Stimulated activated CD4-positive, alpha-beta T cell treated with anti-CD3 and anti-CD28 coated beads, Interleukin-15, amount 100 ng/mL, for 48 hours (primary cell): ENCODE measurements at places on chromosomes 16 and 17.

DNA sequence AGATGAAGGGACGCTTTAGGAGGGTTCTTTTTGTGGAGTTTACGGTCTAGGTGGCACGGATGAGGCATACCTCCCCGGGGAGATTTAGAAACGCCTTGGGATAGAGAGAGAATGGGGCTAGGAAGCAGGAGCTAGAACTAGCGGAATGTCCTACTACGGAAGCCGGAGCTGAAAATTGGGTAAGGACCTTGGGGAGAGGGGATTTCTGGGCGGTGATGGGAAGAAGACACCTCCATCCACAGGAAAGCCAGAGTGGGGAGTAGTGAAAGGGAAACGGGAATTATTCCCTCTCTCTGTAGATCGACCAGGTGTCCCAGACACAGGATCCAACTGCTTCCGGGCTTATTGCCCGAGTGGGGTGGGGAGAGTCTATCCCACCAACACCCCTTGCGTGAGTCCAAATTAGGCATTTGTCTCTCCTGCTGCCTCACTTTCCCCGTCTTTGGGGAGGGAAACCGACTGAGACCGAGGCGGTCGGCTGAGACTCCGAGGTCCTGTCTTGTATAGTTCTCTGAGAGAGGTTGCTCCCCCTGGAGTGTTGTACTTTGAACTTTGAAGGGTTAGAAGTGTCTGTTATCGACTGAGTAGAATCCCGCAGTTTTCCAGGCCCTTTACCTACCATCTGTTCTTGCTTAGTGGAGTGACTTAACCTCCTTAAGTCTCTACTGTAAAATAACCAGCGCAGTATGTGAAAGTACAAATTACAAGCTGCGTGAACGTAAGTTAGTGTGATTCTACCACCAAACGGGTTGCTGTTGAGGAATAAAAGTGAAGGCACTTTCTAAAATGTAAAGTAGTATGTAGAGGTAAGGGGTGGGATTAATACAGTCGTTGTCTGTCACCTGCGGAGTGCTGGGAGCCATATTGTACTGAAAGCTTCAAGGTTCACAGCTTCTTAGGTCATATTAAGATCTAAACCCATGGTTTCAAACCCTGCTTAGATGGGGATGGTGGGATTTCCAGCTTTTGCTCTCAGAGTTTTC lies 1.0 kb downstream of the RSPRY1 start:
- DNase-seq: no peak

- DNase-seq: no peak
These were observed at the start of gene ALOX15B for GRCh38 chr17:8038954-8039610. TSS of gene ALOX15B (plus strand) at chr17:8039059. CDS start at chr17:8039156, 97 bp downstream.

GRCh38 chr16:68960910-68961309 lies 117.6 kb downstream of the TANGO6 start:
- DNase-seq: no peak

GRCh38 chr17:73064084-73064938 lies 28.2 kb downstream of the SLC39A11 start:
- no peak for DNase-seq

DNA sequence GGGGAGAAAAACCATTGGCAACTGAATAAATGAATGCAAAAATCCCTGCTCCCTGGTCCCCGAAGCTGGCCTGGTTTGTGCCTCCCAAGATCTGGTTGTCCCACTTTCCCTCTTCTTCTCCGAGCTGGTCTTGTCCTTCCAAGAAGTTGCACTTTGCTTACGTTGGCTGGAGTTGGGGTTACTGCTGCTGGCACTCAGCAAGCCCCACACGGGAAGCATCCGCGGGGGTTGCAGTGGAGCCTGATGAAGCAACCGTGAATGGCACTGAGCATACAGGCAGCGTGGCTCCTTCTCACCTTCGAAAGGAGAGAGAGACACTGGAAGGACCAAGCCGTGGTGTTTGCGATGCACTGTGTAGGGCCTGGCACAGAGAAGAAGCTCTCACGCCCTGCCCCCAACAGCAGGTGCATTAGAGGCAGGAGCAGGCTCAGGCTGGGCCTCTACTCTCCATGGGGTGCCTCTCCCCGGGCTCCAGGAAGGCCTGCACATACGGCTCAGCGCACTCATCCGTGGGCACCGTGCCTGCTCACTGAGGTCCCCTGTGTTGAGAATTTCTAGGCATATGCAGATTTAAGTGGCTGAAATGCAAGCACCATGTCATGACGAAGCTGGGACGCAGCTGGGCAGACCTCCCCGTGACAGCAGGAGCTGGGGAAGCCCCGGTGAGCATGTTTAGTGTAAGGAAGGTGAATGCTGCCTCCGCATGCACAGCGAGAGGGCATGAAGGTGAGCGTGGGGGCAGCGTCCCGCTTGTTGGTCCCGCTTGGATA lies 12.1 kb downstream of the CA5A start:
- DNase-seq: no peak

- no peak for DNase-seq
These were observed 6.6 kb downstream of the NHERF2 start for GRCh38 chr16:2033057-2033908.

- no peak for DNase-seq
These were observed 4.2 kb upstream of the RDM1 start for GRCh38 chr17:35934760-35935159.

DNA sequence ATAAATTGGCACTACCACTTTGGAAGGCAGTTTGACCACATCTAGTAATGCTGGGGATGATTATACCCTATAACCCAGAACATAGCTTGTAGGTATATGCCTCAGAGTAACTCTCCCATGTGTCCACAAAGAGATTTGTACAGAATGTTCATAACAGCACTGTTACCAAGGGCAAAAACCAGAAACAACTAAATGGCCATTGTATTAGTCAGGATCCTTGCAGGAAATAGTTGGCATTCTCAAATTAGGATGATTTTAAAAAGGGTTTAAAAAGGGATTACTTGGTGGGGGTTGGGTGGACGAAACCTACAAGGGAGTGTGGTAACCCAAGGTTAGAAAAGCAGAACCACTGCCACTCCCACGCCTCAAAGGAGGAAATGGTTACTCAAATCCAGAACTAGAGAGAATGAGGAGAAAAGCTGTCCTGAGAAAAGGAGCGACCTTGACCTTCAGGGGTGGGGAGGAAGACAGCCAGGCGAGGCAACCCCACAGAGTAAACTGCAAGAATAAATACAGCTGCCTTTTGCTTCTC lies 2.1 kb downstream of the CPPED1 start:
- no peak for DNase-seq

- peak; percentile 85 for DNase-seq
These were observed 20.6 kb upstream of the SNTB2 start for GRCh38 chr16:69166221-69166833.

- no peak for DNase-seq
These were observed at the start of gene GAST for GRCh38 chr17:41711669-41712400. TSS of gene GAST (plus strand) at chr17:41712331. CDS start at chr17:41715437, 3,106 bp downstream.

GRCh38 chr17:20896153-20896649 lies 146.6 kb downstream of the USP22 start:
- peak; percentile 28 for DNase-seq

DNA sequence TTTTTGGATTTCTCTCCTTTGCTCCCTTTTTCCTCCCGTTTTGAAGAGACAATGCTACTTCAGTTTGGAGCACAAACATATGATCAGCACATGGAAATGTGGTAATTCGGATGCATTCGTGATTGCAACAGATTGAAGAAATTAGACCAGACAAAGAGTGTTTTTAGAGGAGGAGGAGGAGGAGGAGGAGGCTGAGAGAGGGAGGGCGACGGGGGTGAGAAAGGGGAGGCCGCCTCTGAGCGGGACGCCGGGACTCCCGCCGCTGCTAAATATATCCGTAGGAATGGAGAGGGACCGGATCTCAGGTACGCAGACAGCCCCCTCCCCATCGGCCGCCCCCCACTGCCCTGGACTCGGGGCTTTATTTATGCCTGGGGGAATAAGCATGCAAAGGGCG lies 179.3 kb downstream of the SEC14L1 start:
- no peak for DNase-seq

DNA sequence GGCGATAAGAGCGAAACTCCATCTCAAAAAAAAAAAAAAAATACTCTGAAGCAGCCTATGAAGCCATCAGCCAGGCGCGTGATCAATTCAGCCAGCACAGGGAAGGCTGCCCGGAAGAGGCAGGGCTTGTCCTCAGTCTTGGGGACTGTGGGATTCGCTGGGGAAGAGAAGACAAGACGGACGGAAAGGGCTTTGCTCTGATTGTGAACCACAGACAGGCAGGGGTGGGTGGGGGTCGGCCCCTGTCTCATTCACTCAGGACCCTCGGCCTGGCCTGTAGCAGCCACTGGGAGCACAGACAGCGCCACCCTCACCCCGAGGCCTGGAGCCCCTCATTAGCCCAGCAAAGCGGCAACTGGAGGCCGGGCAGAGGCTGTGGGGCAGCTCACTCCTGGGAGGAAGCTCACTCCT lies 37.2 kb downstream of the ABR start:
- DNase-seq: no peak

- DNase-seq: no peak
These were observed 213.9 kb downstream of the MRTFB start for GRCh38 chr16:14284930-14285512.

DNA sequence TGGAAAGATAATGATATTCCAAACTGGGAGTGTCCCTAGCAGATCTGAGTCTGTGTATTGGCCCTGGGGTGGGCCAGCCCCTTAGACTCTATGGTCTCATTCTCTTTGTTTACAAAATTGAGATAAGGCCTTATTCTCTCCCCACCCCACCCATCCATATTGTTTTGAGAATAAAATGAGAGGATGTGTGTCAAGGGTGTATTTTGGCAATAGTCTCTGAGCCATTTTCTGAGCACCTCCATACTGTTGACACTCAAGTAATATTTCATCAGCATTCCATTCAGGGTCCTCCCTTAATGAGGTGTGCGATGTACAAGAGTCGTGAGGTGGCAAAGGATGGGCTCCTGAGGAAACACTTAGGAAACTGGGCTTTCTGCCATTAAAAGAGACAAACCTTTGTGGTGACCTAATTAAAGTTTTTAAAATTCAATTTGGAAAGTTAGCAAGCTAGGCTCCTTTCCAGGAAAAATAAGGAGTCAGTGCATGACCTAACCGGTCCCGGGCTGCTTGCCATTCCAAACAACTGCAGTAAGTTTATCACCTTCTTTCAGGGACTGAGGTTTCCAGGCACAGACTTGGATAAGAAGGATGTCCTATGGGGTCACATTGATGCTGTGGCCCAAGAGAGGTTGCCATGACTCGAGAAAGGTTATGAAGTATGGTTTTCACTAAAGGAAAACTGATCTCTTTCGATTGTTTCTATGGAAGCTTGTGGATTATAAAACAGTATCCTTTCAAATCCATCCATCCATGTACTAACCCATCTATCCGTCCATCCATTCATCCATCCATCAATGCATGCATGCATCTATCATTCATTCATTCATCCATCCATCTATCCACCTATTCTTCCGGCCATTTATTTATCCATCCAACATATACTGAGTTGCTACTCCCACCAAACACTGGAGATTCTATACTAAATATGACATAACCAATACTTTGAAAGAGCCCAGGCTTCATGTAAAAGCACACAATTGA lies 443.3 kb downstream of the UTP18 start:
- DNase-seq: no peak

- DNase-seq: no peak
These were observed 7.5 kb downstream of the CD7 start for GRCh38 chr17:82309656-82310570.

- no peak for DNase-seq
These were observed 22.9 kb downstream of the C1QTNF1 start for GRCh38 chr17:79046916-79047280.

- no peak for DNase-seq
These were observed 38.5 kb downstream of the MPRIP start for GRCh38 chr17:17080781-17081180.
